ENCODE measurements at places on chromosomes 3 and 15.

DNA sequence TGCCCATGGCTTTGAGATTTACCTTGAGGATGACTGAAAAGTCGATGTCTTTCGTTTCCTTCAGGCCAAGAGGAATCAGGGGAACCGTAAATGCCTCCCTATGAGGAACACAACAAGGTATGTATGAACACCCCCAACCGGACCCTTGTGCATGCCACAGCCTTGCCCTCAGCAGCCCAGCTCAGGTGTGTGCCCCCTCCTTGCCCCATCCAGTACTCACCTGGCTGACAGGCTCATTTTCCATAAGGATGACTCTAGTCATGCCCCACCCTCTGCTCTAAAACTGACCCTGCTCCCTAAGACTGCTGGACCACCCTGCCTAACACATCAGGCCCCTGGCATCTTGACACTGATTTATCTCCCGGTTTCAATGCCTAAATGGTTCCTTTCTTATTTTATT, 270.0 kb downstream of the GOLGA6L6 start:
- DNase-seq = no peak

DNA sequence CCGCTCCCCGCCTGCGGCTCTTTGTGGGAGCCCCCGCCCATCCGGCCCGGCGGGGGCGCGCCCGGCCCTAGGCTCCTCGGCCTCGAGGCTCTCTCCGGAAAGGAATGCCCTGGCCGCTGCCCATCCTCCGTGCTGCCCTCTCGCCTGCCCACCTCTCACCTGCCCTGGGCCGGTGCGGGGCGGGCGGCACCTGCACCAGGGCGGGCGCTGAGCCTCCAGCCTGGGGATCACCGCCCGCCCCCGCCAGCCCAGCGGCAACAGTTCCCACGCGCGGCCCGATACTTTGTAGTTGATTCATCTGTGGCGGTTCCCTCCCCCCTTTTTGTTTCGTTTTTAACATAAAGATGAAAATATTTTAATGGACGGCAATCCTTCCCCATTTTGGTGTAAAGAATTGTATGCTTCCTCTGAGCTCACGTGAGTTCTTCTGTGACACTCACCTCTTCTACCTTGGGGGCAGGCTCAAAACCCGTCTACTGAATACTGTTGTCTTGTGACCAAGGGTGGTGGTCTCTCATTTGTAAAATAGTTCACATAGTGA, 1.9 kb downstream of the KLF13 start:
- peak; percentile 42 for DNase-seq

DNA sequence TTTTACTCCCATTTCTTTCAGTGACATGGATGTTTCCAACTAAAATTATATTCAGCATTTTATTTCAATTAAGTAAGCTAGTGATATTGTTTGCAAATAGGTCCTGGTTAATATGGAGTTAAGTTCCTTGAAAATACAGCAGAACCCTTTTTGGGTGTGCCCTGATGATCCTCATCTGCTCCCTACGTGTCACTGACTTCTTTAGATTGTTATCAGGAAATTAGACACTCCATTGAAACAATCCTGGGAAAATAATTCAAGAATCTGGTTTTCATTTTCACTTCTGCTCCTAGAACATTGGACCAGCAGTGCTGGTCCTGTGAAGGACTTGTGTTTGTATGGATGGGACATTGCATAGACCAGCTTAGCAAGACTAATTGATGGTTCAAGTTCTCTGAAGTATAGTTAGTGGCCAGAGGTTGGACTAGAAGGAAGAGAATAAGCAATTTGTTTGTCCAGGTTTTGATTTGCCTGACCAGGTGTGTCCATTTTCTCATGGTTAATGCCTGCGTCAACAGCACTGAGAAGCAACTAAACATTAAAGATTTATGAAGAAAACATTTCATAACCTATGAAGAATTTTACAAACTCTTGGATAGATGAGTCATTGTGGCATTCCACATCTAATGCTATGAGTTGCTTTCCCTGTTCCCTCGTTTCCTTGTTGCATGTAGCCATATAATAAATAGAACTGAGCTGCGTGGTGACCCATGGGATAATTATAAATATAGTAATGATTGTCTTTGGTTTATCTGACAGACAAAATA, 95.8 kb downstream of the ZPLD1 start:
- DNase-seq = no peak

DNA sequence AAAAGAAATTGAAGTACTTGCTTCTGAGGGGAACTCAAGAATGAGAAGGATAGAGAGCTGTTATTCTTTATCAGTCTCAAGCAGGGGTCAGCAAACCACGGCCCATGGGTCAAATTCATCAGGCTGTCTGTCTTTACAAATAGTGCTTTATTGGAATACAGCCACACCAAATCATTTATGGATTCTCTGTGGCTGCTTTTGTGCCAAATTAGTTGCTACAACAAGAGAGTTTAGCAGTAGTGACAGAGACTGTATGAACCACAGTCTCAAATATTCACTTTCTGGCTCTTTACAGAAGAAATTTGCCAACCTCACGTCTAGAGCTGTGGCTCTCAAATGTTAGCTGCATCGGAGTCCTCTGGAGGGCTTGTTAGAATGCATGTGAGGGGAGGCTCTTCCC, 258.0 kb upstream of the RARB start:
- no peak for DNase-seq

DNA sequence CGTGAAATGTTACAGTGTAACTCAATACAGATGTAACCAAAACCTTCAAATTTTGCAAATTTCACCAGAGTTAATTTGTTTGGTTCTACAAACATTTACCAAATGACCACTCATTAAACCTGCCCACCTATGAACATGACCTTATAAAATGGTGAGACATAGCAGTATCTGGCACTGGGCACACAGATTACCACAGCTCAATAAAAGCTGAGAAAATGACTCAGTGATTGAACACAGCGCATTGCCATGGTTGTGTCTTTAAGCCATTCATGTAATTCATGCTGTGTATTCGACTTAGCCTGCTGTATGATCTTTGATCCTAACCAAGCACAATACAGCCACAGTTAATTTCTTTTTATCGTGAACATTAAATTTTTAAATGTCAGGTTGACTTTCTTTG, 11.3 kb downstream of the PPARG start:
- DNase-seq = no peak

- DNase-seq = no peak
Measured at GRCh38 chr3:193716150-193716549, 123.1 kb downstream of the OPA1 start.

- DNase-seq = no peak
Measured at GRCh38 chr15:64536244-64536836, 76.0 kb downstream of the ZNF609 start.
